ENCODE measurements at places on chromosomes 3 and 15. TPM values are rescaled to one million over a fixed set of nuclear protein-coding genes. Genes with fewer than 3 reads are reported as not detected.

DNA sequence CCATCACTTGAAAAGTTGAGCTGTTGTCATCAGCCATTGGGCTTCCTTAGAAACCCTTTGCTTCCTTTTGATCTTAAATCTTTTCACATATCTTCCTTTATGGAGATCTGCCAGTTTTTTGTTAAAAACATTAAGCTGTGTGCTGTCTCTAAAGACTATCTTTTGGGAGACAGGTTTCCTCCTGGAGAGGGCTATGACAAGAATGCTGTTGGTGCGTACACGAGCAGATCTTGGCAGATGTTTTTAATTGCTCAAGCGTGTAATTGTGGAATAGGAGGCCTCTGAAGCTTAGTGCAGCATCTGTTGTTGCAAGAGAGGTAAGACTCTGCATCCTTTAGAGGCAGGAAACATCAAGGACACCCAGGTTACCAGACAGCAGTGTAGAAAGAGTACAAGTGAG lies 56.8 kb downstream of the PHLDB2 start:
- no peak for DNase-seq

PP2D1 gene
- total RNA-seq = not detected

CKMT1B gene
- not detected for total RNA-seq

CACNA2D2 gene
- not detected for total RNA-seq

DAG1 gene
- 90.8 TPM for total RNA-seq

DNA sequence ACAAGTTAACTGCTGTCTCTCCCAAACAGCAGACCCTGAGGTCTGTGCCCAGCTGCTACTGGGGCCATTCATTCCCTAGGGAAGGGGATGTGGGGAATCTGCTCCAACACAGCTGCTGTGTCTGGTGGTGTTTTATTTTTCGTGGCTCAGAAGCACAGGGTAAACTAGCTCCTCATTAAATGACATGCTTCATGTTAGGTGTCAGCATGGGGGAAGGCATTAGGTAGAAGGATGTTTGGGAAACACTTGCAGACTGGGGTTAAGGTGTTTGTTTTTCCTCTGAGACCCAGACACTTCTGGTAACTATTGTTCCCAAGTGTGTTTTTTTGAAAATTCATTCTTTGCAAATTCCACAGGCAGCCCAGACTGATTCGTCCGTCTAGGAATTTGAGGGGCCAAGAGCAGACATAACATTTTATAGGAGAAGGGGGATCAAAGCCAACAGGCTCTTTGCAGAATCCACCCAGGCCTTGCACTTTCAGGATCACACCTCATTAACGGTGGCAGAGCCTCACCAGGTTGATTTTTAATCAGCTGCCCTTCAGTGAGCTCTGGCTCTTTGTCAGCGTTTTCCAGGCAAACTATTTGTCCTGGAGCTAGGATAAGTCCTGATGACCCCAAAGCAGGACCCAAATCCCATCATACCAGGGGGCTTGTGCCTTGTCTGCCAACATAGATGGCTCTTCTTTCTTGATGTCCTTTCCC lies 65.4 kb upstream of the ITGA11 start:
- DNase-seq = peak; percentile 33

DNA sequence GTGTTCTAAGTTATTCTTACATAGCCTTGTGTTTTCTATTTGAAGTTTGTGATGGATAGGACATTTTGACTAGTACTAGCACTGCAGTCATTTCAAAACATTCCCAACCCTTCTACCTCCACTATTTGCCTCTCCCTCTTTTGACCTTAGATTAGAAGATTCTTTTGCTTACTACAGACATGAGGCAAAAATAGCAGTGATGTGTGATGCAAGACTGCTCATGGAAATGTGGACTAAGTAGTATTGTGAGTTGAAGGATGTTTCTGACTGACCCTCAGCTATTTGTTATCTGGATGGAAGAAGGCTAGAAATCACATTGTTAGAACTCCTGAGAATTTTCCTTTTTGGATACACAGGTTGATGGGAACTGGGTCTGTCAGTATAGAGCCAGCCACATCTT lies 45.9 kb downstream of the ATP2C1 start:
- DNase-seq = no peak

STOML1 gene
- 28.1 TPM for total RNA-seq

GRCh38 chr3:172536993-172537419 lies 13.8 kb upstream of the TNFSF10 start:
- no peak for DNase-seq

TMIE gene
- total RNA-seq = not detected

GRCh38 chr15:100468285-100468684 lies 60.5 kb downstream of the CERS3 start:
- peak; percentile 2 for DNase-seq

UROC1 gene
- not detected for total RNA-seq

GRCh38 chr3:23341147-23341838 lies 138.2 kb downstream of the UBE2E2 start:
- DNase-seq = no peak

GRCh38 chr3:144546539-144546938 lies 574.9 kb downstream of the DIPK2A start:
- no peak for DNase-seq

- peak; percentile 65 for DNase-seq
These were observed 7.5 kb downstream of the BMF start for GRCh38 chr15:40100947-40101905.

DNA sequence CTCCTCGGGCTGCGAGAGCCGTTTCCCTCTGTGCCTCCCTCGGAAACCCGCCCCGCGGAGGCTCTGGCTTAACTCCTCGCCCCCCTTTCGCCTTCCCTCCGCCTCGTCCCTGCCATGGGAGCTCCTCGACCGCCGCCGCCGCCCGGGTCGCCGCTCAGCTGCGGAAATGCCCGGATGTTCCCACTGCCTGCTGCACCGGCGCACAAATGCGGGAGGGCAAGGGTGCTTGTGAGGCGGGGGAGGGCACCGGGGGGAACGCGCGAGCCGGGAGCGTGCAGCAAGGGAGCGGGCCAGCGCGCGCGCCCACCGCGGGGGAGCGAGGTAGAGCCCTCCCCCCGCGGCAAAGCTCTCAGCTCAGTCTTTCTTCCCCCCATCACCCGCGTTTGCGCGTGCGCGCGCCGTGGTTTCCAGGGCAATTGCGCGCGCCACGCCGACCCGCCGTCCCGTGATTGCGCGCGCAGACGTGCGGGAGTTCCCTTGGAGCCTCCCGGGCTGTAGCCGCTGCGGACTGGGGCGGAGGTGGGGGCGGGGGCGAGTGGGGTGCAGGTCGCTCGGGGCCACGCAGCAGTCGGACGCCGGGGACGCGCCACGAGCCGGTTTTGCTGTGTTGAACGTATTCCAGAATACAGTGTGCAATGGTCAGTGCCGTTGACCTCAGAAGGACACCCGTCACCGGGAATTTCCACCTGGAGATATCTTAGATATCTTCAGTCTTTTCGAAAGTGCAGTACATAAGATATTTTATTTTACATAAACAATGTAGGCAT lies at the start of gene DMXL2:
Gene DMXL2, minus strand, starts transcription at position 168 of the 767 bp plus-strand sequence. CDS start 226 bp downstream, outside the sequence.
- peak; percentile 82 for DNase-seq

- DNase-seq = no peak
These were observed 752 bp downstream of the CEP63 start for GRCh38 chr3:134486577-134487041.

GRCh38 chr15:66172324-66172980 lies 81.1 kb downstream of the MEGF11 start:
- DNase-seq = no peak

GRCh38 chr3:134432236-134432635 lies 53.5 kb downstream of the ANAPC13 start:
- no peak for DNase-seq

- no peak for DNase-seq
These were observed 50.1 kb downstream of the UBE2E2 start for GRCh38 chr3:23253214-23253613.

GRCh38 chr3:152860736-152861135 lies 25.8 kb downstream of the P2RY1 start:
- DNase-seq = no peak
